Pulmonary artery endothelial cell (primary cell): ENCODE measurements at places on chromosomes 11 and 22. TPM values are rescaled to one million over a fixed set of nuclear protein-coding genes. Genes with fewer than 3 reads are reported as not detected.

DNA sequence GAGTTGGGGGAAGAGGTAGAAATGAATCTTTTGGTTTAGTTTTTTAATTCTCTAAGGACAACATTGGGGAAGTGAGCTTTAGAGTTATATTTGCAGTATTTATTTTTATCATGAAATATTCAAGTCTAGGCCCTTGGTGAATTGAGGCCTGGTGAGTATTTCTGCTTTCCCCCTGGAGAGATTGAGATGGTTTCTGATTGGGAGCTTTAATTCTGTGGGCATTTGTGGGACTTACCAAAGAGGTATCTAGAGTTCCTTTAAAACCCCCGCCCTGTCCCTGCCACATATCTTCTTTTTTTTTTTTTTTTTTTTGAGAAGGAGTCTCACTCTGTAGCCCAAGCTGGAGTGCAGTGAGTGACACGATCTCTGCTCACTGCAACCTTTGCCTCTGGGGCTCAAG is 9.6 kb downstream of the ACO2 start:
- DNase-seq: no peak

Gene BBOX1
- total RNA-seq: not detected in 2 replicates

- no peak for DNase-seq
Measured at GRCh38 chr22:44664149-44664548, 37.9 kb upstream of the PRR5 start.

GRCh38 chr11:119696378-119697222 is 32.4 kb downstream of the NECTIN1 start:
- no peak for DNase-seq

DNA sequence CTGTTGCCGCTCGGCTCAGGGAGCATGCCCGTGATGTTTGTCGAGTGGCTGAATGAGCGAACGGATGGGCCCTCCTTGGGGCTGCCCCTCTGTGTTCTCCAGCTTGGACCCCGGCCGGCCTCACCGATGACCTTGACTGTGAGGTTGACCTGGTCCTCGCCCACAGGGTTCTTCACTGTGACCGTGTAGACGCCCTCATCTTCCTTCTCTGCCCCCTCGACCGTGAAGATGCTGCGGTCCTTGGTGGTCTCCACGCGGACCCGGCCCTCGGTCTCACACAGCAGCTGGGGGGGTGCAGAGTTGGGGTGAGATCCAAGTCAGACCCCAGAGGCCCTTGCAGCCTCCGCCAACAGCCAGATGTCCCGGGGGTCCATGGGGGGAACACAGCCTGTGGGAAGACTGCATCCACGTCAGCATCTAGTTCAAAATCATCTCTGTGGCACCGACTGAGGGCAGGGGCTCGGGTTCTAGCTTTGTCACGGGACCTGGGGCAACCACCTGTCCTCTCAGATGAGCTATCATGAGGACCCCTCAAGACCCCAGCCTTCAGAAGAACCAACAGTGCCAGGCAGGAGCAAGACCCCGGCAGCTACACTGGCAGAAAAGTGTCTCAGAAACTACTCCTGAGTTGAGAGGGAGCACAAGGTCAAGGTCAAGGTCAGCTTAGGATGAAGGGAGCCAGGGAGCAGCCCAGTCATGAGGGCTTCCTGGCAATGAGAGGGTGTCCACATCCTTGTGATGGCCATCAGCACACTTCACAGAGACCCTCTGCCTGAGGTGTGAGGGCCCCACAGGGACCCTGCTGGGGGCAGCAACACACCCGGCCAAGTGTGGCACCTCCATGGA is 13.9 kb downstream of the MYBPC3 start:
- DNase-seq: no peak

Gene SLC25A18
- not detected in 2 replicates for total RNA-seq

Gene CYB5R2
- total RNA-seq: 0.78 and 5.3 TPM in 2 replicates

DNA sequence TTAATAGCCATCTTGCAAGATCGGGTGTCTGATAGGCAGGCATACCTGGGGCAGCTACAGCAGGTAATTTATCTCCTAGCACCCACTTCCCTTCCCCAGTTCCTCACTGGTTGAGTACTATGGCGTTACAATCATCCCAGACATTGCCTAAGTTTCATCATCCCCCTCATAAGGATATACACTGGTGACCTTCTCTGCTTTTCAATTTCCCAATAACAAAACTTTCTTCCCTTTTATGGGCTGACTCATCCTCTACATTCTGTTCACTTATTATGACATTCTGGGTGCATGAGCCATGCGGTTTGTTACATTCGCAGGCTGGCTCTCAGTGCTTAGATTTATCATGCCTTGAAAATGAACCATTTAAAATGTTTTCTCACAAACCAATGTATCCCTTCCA is 5.0 kb upstream of the MRPL11 start:
- no peak for DNase-seq

- no peak for DNase-seq
Measured at GRCh38 chr22:38418589-38418988, 36.4 kb downstream of the KCNJ4 start.

DNA sequence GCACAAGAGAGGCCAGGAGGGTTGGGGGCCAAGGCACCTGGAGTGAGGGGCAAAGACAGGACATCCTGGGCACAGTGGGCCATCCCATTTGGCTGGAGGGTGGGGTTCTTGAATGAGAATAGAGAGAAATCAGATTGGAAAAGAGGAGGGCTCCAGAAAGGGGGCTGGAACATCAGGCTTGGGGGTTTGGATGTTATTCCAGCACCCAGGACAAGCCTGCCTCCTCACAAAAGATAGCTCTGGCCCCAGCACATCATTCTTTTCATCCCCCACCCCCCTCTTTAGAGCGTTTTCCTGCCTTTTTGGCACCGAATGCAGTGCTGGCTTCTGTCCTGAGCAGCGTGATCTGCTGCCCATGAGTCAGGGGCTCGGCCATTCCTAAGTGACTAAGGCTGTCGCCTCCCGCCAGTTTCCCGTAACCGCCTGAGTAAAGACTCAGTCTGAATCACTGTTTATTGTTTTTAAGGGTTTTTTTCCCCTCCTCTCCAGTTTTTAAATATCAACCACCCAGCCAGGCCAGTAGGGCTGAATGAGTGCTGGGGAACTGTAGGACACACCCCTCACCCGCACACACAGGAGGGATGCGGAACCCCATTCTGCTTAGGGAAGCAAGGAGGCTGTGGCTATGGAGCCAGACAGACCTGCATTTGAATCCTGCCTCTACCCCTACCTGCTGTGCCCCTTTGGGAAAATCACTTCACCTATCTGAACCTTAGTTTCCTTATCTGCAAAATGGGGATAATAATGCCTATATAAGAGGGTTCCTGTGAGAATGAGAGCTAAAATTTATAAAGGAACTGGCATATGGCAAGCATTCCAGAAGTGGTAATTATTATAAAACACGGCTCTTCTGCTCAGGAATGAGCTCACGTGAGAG is 32.4 kb upstream of the NAV2 start:
- peak; percentile 89 for DNase-seq

- no peak for DNase-seq
Measured at GRCh38 chr11:69299023-69299461, 5.1 kb downstream of the MYEOV start.

Gene TEX12
- not detected in 2 replicates for total RNA-seq

- DNase-seq: no peak
Measured at GRCh38 chr11:92269841-92270240, 45.2 kb downstream of the FAT3 start.

GRCh38 chr22:23138584-23139435 is 3.0 kb downstream of the RSPH14 start:
- no peak for DNase-seq

Gene PLEKHA7
- 0.20 and 0.56 TPM in 2 replicates for total RNA-seq

DNA sequence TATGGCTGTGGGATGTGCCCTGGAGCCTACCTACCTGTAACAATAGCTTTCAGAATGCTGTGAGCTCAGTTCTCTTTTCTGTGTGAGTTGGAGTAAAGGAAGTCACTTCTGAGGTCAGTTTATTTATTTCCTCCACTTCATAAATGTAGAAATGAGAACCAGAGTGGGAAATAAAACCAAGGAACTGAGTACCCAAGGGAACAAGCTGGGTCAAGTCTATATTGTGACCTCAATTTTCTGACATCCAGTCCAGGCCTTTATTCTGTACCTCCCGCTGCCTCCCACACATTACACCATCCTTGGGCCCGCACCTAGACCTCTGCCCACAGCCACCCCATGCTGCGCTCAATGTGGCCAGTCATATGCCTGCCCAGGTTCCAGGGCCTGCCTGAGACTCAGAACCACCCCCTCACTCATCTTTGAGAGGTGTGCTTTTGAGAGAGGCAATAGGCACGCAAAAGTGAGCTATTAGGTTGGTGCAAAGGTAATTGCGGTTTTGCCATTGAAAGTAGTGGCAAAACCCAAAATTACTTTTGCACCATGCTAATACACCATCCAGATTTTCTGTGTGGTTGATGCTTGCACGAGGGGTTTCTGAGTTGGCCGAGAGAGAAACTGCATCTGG is 9.8 kb downstream of the MS4A6E start:
- DNase-seq: no peak
